ENCODE measurements at places on chromosomes 2 and 18. TPM values are rescaled to one million over a fixed set of nuclear protein-coding genes. Genes with fewer than 3 reads are reported as not detected.

Gene UNC50
- polyA plus RNA-seq = 62.2 TPM

Gene ANKRD30B
- not detected for polyA plus RNA-seq

Gene CPO
- 1.00 TPM for polyA plus RNA-seq

Gene SERPINB13
- not detected for polyA plus RNA-seq

Gene RIT2
- not detected for polyA plus RNA-seq

Gene ZBTB7C
- polyA plus RNA-seq = 12.3 TPM

Gene UGT1A6
- 3.2 TPM for polyA plus RNA-seq

Gene GRP
- polyA plus RNA-seq = 0.80 TPM

Gene NTSR2
- polyA plus RNA-seq = not detected

Gene WDR75
- polyA plus RNA-seq = 43.0 TPM

Gene FAM161A
- 28.0 TPM for polyA plus RNA-seq

- DNase-seq = no peak
Observed at GRCh38 chr2:158134655-158135054, 33.0 kb downstream of the UPP2 start.

GRCh38 chr2:175585496-175585895, 404.0 kb upstream of the ATP5MC3 start:
- no peak for DNase-seq

GRCh38 chr18:13447621-13448334, 229.2 kb downstream of the LDLRAD4 start:
- DNase-seq = peak; percentile 59

DNA sequence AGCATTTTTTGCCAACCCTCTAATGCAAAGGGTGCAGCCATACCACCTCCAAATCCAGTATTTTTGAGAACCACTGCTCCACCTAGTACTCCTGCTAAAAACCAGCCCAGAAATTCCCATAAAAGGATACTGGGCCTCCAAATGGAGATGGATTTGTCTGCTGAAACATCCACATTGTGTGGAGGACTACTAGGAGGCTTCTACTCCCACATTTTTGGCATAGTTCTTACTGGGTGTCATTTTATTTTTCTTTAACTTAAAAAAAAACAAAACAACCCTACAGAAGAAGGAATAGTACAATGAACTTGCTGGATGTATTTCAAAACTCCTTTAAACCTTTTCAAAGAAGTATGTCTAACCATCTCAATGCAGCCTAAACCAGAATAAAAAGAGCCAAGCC, 219.2 kb downstream of the SRBD1 start:
- DNase-seq = no peak

DNA sequence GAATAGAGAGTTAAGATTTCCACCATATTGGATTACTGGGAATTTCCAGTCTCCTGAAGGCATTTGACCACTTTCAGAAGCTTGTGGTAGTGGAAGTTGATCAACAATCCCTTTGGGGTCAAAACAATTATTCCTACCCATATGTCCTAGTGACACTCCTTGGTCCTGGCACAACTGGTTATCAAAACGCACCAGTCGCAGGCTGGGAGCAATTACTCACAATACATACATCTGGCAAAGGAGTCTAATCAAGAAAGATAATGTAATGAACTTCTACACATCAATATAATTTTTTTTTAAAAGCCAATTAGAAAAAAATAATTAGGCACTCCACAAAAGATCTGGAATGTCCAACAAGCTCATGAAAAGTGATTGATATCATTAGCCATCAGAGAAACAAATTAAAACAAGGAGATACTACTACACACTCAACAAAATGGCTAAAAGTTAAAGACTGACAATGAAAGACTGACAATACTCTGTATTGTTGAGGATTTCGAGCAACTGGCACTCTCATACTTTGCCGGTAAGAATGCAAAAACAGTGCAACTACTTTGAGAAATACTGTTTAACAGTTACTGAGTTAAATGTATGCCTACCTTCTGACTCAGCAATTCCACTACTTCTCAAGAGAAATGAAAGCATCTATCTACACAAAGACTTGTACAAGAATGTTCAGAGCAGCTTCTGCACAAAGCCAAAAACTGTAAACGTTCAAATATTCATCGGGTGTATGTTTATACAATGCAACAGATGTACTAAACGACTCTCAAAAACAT, 2.0 kb downstream of the INO80C start:
- DNase-seq = no peak

DNA sequence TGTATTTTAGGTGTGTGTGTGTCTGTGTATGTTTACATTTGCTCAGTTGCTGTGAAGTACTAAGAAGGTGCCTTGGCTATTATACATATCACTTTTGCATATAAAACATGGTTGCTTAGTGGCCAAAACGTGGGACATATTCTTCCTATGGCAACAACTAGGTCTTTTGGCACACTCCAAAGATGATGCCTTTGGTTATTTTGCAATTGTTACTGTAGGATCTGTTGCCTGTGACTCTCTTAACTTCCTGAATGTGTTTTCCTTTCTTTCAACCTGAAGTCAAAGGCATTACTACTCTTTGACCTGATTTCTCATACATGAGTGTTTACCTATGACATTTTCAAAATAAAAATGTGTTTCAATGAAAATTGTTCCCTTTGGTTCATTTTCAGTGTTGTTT, 160.5 kb downstream of the UBE2E3 start:
- no peak for DNase-seq

- DNase-seq = no peak
Observed at GRCh38 chr2:23484275-23484674, 99.3 kb downstream of the KLHL29 start.

DNA sequence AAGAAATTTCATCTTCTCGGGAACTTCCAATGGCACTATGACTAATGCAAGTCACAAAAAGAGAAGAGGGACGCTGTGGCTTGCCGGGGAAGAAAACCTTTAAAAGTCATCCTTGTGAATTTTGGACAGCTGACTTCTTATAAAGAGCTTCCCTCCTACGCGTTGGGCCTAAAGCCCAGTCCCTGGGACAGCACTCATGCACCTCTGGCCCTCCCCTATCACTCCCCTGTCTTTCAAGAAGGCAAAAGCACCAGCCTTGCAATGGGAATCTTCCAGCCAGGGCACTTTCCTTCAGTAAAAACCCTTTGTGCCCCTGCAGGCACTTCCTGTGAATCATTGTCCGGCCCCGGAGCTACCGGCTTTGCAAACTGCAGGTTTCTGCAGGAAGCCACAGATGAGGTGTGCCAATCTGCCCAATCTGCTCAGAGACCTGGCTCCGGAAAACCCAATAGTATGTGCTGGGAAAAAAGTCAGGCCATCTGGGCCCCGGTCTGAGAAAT, 7.1 kb downstream of the MREG start:
- DNase-seq = no peak

GRCh38 chr2:205773989-205774388, 91.7 kb downstream of the NRP2 start:
- DNase-seq = no peak

DNA sequence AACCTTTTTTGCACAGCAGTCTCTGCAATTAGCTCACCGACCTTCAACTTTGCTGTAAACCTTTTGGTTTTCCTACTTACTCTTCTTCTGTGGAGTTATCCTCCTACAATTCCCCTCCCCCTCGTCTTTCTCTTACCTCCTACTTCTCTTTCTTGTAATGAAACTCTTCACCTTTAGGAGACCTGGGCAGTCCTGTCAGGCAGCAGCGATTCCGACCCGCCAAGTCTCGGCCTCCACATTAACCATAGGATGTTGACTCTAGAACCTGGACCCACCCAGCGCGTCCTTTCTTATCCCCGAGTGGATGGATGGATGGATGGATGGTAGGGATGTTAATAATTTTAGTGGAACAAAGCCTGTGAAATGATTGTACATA, 8.3 kb downstream of the TBR1 start:
- no peak for DNase-seq

DNA sequence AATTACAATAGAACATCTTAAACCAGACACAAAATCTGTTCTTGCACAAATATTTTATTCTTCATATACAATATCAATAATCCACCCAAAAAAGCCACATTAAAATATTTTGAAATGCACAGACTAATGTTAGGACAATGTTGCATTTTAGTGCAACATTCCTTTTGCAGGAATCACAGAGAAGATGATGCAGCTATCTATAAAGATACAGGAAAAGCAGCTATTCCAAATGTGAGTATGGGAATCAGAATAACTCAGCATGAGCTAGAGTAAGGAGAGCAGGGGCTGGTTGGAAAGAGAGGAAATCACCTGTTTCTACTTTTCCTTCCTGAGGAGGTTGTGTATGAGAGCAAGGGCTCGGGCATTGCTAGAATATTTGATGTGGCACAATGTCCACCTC, 4.8 kb downstream of the C2orf66 start:
- DNase-seq = no peak

DNA sequence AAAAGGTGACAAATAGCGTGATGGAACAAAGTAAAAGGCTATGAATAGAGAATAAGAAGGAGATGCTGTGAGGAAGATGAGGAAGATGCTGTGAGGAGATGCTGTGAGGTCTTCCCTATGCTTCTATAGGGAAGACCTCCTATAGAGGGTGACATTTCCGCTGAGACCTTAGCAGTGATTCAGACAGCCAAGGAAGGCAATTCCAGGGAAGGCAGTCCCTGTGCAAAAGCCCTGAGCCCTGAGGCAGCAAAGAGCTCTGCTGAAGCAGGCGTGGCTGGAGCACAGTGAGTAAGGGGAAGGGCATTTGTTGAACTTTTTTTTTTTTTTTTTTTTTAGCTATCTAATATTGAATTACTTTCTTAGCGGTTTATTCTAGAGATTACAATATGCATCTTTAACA, 142.7 kb upstream of the FOSL2 start:
- no peak for DNase-seq

DNA sequence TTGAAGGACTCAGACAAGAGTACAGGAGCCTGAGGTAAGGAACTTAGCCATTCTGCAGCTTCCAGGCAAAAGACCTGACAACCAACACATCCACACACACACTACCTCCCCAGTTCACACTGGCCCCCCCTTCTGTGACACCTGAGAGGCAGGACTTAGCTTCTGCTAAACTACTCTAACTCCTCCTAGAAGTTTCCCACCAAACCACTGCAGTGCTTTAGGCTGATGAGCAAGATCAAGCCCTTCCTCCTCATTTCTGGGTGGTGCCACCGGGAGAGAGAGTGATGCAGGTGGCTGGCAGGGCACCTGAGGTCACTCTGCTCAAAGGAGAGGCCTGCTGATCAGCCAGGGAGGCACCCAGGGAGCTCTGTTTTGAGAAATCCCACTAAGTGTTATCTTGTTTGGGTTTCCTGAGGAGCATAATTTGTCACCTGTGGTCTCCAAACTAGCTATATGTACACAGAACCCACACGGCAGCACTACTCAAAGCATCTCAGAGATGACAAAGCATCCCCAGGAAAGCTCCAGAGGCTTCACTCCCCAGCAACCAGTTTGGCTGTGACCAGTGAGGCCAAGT, 188.4 kb downstream of the MYO5B start:
- DNase-seq = no peak

- no peak for DNase-seq
Observed at GRCh38 chr2:179861416-179862067, at the start of gene ZNF385B. ZNF385B (minus strand) TSS chr2:179861612.

GRCh38 chr2:66494708-66495107, 59.8 kb downstream of the MEIS1 start:
- no peak for DNase-seq

DNA sequence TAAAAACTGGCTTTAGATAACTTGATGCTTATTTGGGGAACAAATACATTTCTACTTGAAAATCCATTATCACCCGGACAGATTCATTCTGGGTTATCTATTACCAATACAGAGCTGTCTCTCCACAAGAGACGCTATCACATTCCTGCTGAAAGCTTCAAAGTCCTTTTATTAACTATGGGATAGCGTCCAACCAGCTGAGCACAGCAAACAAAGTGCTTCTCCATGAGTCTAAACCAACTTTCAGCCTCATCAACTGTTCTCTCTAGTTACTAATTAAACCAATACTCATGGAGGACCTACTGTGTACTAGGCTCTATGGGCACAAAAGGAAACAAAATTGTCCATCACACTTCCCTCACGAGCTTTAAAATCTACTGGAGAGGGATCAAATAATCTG, 132.8 kb downstream of the L3MBTL4 start:
- no peak for DNase-seq

Measured in renal cortex interstitium (tissue), 15 donors.